Adipocyte (in vitro differentiated cells): ENCODE measurements at places on chromosomes 7 and 10.

- DNase-seq = no peak
Measured at GRCh38 chr7:157674027-157674714, 337.4 kb downstream of the DNAJB6 start.

DNA sequence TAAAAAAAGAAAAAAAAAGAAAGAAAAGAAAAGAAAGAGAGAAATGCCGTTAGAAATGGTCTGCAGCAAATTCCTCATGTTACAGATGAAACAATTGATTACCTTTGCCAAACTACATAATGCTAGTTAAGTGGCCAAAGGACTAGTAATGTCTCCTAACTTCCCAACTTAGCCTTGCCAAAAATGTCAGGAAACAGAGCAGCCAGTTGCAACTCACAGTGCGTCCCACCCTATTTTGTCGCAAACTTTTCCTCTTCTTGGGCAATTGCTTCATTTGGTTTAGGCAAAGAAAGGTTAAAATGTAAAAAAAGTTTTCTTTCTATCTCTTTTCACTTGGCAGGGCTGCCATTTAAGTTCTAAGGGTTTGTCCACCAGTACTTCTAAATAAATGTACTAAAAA is 53.1 kb downstream of the APBB1IP start:
- DNase-seq = no peak

GRCh38 chr10:11529276-11529903 is 82.1 kb downstream of the USP6NL start:
- DNase-seq = no peak

DNA sequence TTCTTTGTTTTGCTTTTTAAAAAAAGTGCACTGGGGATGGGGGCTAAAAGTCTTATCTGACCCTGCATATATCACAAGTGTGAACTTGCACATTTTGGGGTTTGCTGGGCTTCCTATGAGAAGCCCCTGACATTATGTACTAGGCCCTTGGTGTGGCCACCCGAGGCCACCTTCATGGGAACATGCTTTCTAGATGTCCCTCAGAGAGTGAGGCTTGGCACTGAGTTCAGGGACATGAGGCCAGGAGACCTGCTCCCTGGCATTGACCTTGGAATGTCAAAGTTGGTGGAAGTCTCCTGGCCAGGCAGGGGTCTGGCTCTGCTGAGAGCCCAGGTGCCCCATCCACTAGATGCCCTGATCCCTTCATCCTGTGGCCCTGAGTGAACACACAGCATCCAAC is 536.2 kb downstream of the TCERG1L start:
- no peak for DNase-seq

GRCh38 chr10:33288127-33288526 is 46.3 kb downstream of the NRP1 start:
- no peak for DNase-seq
